ENCODE measurements at places on chromosomes 3 and 15. TPM values are rescaled to one million over a fixed set of nuclear protein-coding genes. Genes with fewer than 3 reads are reported as not detected.

Gene TOP2B
- 77.0 TPM for total RNA-seq

DNA sequence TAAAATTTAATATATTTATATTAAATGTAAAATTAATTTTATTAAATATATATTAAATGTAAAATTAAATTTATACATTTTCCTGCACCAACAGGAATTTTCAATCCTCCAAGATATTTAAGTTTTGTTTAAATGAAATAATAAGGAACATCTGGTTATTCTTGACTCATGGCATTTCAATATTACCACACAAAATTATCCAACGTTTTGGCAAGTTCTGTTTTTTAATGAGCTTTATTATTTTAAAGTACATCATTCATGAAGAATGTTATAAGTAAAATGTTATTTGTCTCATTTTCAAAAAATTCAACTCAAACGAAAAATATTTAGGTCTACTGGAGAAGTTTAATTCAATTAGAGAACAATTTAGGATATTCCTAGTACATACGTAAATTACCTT, 811.4 kb downstream of the NAALADL2 start:
- no peak overlapping the region for H3K27ac ChIP-seq
- no peaks in the 10 kb centered on the region for H3K36me3 ChIP-seq
- 0 out of 2 replicates have a peak, but pooled peaks cover 4% of the 10 kb centered on the region for H3K4me1 ChIP-seq

Gene GANC
- total RNA-seq = 19.7 TPM

GRCh38 chr3:18870074-18870640, 278.2 kb upstream of the KCNH8 start:
- no peaks in the 10 kb centered on the region for H3K27me3 ChIP-seq
- no peak overlapping the region for H3K27ac ChIP-seq
- H3K4me1 ChIP-seq = no peaks in the 10 kb centered on the region
- DNase-seq = no peak

- H3K27me3 ChIP-seq = no peaks in the 10 kb centered on the region
- H3K4me3 ChIP-seq = no peak overlapping the region
- no peak for DNase-seq
- H3K36me3 ChIP-seq = peaks cover 31% of the 10 kb centered on the region
- no peak overlapping the region for H3K27ac ChIP-seq
Observed at GRCh38 chr3:194475978-194476377, 10.8 kb downstream of the ATP13A3 start.

Gene TMC3
- not detected for total RNA-seq

GRCh38 chr3:43616034-43616433, 5.8 kb downstream of the ANO10 start:
- no peak overlapping the region for H3K27ac ChIP-seq
- H3K27me3 ChIP-seq = no peaks in the 10 kb centered on the region
- 0 out of 2 replicates have a peak, but pooled peaks cover 3% of the 10 kb centered on the region for H3K4me1 ChIP-seq
- no peaks in the 10 kb centered on the region for H3K36me3 ChIP-seq
- no peak for DNase-seq
- no peak overlapping the region for H3K4me3 ChIP-seq

GRCh38 chr3:175310046-175310445, 450.9 kb downstream of the NAALADL2 start:
- H3K27ac ChIP-seq = no peak overlapping the region
- no peaks in the 10 kb centered on the region for H3K27me3 ChIP-seq
- no peak for DNase-seq

DNA sequence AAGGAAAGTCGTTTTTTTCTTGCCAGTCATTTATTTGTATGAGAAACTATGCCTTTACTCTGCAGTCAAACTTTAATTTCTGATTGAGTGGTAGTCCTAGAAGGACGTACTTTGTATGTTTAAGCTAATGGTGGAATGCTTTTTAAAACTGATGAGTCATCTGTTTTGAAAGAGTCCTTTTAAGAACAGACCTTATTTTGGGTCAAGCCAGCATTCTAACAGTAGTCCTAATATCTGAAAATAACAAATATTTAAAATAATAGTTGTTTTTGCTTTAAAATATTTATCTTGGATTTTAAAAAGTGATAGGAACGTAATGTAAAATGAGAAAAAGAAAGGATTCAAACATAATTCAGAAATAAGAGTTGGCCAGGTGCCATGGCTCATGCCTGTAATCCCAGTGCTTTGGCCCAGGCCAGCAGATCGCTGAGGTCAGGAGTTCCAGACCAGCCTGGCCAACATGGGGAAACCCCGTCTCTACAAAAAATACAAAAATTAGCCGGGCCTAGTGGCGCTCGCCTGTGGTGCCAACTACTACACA, 1.3 kb upstream of the LRRC58 start:
- H3K36me3 ChIP-seq = peaks cover 6% of the 10 kb centered on the region
- no peak overlapping the region for H3K27ac ChIP-seq
- DNase-seq = no peak
- no peaks in the 10 kb centered on the region for H3K27me3 ChIP-seq

Gene BSN
- total RNA-seq = not detected

- H3K4me3 ChIP-seq = no peak overlapping the region
- H3K27me3 ChIP-seq = no peaks in the 10 kb centered on the region
- no peaks in the 10 kb centered on the region for H3K36me3 ChIP-seq
- H3K27ac ChIP-seq = no peak overlapping the region
- DNase-seq = no peak
Observed at GRCh38 chr15:68646156-68646555, 67.4 kb downstream of the CORO2B start.

DNA sequence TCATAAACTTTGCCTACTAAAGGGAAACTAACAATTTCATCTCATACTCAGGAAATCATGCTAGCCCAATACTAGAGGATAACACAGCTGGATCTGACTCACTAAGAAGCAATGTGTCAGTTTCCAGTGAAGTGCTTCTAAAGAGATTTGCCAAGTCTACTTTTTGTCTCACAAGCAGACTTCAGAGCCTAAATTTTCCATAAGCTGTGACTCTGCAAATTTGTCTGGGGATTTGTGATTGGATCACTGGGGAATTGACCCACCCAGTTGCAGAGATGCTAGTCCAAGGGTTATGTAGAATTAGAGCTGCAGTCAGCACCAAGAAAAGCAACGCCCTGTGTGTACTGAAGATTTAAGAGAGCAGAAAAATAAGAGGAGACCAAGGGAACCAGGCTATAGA, 647.1 kb downstream of the NTRK3 start:
- peaks cover 26% of the 10 kb centered on the region for H3K4me1 ChIP-seq
- no peak overlapping the region for H3K4me3 ChIP-seq
- no peaks in the 10 kb centered on the region for H3K27me3 ChIP-seq
- peak overlapping the region; percentile 63 for H3K27ac ChIP-seq

Gene ZCWPW2
- total RNA-seq = 0.79 TPM

DNA sequence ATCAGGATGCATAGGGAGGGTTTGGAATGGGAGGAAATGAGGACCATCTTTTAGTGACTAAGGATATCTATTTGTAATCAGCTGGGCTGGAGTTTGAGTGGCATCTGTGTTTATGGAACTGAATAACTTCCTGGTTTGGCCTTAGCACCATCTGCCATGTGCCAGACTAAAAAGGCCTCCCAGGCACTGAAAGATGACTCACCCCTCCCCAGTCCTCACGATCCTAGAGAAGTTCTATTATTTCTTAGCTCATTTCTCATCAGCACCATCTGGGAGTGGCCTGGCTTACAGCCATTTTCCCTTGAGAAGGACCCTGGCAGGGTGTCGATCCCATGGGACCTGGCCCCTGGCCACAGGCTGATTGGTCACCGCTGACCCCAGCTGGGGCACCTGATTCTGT, 23.9 kb upstream of the CTXND1 start:
- no peak overlapping the region for H3K4me3 ChIP-seq
- H3K36me3 ChIP-seq = no peaks in the 10 kb centered on the region
- H3K27ac ChIP-seq = no peak overlapping the region
- no peaks in the 10 kb centered on the region for H3K4me1 ChIP-seq
- DNase-seq = peak; percentile 14

- H3K4me3 ChIP-seq = no peak overlapping the region
- DNase-seq = peak; percentile 93
- no peaks in the 10 kb centered on the region for H3K27me3 ChIP-seq
- peak overlapping the region; percentile 97 for H3K27ac ChIP-seq
Observed at GRCh38 chr3:55189359-55189801, 261.5 kb upstream of the LRTM1 start.

GRCh38 chr3:46863261-46863782, at the start of gene MYL3:
MYL3 (minus strand) TSS chr3:46863444; CDS start chr3:46863390, 54 bp downstream.
- H3K4me1 ChIP-seq = no peaks in the 10 kb centered on the region
- no peak for DNase-seq
- H3K27me3 ChIP-seq = no peaks in the 10 kb centered on the region
- no peak within 1 kb of the TSS for H3K4me3 ChIP-seq

Gene UROC1
- not detected for total RNA-seq

DNA sequence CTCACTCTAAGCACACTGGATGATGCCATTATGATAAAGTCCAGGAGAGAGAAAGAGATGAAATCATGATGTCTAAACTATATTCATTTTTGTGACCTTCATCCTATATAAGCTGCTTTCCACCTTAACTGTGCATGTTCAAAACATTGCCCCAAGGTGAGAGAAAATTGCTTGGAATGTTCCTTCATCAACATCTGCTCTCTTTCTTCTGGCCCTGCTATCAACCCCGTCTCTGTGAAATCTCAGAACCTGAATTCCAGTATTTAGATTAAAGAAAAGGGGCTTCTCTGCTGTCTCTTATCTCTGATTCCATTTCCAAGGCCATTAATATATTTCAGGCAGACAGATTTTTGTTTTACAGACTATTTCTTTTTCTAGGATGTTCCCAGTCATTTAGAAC, 47.3 kb upstream of the PHLDB2 start:
- no peak for DNase-seq
- no peaks in the 10 kb centered on the region for H3K27me3 ChIP-seq
- H3K36me3 ChIP-seq = no peaks in the 10 kb centered on the region
- H3K4me3 ChIP-seq = no peak overlapping the region
- peak overlapping the region; percentile 52 for H3K27ac ChIP-seq

Gene ROPN1
- total RNA-seq = not detected

Gene ABCC5
- total RNA-seq = 9.6 TPM

DNA sequence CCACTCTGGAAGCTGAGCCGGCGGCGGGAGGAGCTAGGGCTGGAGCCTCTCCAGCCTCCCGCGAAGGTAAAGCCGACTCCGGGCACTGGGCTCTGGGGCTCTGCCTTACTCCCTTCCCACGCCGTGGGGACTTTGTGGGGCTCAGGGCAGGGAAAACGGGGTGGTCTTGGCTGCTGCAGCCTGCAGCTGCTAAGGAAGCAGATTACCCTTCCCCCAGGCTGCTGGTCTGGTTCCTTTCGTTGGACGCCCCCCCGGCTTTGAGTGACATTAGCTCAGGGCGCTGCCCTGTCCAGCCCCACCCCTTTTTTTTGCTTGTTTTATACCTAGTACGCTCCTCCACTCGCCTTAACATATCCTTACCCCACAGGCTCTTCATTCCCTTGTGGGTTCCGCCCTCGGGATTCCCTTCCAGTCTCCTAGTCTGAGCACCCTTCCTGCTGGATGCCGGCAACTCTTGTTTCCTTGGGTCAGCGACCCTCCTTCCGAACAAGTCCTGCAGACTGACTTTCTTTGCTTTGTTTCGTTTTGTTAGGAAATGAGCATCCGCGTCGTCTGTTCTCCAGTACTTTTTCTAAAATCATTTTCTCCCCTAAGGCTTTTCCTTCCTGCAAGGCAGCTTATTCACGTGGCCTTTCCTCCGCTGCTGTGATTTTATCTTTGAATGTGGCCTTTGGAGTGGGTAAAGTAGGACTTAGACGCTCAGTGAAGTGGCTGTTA, 551 bp downstream of the DNAJC13 start:
- peak overlapping the region; percentile 91 for H3K4me3 ChIP-seq
- peaks cover 31% of the 10 kb centered on the region for H3K36me3 ChIP-seq
- H3K4me1 ChIP-seq = peaks cover 24% of the 10 kb centered on the region
- peak; percentile 81 for DNase-seq

Gene XCR1
- total RNA-seq = not detected

Gene PLSCR2
- not detected for total RNA-seq

DNA sequence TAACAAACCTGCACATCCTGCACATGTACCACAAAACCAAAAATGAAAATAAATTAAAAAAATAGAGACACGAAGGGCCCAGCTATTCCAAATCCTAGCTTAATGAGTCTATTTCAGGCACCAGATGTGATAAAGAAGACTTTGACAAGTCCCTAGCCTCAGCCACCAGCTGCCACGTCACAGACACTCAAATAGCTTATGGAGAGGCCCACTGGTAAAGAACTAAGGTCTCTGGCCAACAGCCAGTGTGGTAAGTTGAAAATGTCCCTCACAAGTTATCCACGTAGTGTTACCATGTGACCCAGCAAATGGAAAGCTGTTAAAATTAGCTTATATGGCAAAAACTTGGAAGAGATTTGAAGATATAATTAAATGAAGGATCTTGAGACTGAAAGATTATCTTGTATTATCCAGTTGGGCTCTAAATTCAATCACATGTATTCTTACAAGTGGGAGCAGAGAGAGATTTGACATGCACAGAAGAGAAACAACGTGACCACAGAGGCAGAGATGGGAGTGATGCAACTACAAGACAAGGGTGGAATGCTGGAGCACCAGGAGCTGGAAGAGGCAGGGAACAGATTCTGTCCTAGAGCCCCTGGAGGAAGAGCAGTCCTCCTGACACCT, 10.9 kb downstream of the ACSBG1 start:
- DNase-seq = no peak
- no peaks in the 10 kb centered on the region for H3K4me1 ChIP-seq
- no peak overlapping the region for H3K4me3 ChIP-seq
- H3K27me3 ChIP-seq = no peaks in the 10 kb centered on the region

- no peak overlapping the region for H3K27ac ChIP-seq
- DNase-seq = no peak
- H3K27me3 ChIP-seq = no peaks in the 10 kb centered on the region
- H3K4me3 ChIP-seq = no peak overlapping the region
Observed at GRCh38 chr15:27824841-27825422, 274.2 kb downstream of the OCA2 start.

GRCh38 chr3:39755100-39755499, 54.3 kb upstream of the MYRIP start:
- no peak for DNase-seq
- no peaks in the 10 kb centered on the region for H3K36me3 ChIP-seq
- no peaks in the 10 kb centered on the region for H3K4me1 ChIP-seq
- H3K27me3 ChIP-seq = no peaks in the 10 kb centered on the region
- H3K27ac ChIP-seq = no peak overlapping the region

- H3K27me3 ChIP-seq = no peaks in the 10 kb centered on the region
- peaks cover 22% of the 10 kb centered on the region for H3K36me3 ChIP-seq
- peak overlapping the region; percentile 79 for H3K27ac ChIP-seq
- no peak overlapping the region for H3K4me3 ChIP-seq
Observed at GRCh38 chr3:188348435-188349244, 194.7 kb downstream of the LPP start.

DNA sequence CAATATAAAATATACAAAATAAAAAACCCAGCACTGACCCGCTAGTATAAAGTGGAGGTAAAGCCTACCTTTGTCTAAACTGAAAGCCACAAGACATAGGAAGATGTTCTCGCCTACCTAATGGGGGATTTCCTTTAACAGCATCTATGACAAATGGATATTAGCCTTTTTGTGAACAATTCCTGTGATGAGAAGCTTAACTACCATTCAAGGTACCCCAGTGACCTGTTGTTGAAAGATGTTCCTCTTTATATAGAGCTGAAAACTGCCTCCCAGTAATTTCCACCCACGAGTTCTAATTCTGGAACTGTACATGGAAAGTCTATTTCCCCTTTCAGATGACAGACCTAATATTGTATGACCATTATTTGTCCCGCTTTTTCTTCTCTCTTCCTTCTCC, 109.8 kb upstream of the RASGRP1 start:
- H3K4me1 ChIP-seq = no peaks in the 10 kb centered on the region
- no peaks in the 10 kb centered on the region for H3K36me3 ChIP-seq
- H3K27ac ChIP-seq = no peak overlapping the region

Gene ACTRT3
- 2.2 TPM for total RNA-seq

Gene VWA5B2
- not detected for total RNA-seq

Gene PCSK6
- 0.44 TPM for total RNA-seq

- H3K36me3 ChIP-seq = no peaks in the 10 kb centered on the region
- H3K4me3 ChIP-seq = no peak overlapping the region
- H3K27me3 ChIP-seq = no peaks in the 10 kb centered on the region
- H3K27ac ChIP-seq = no peak overlapping the region
Observed at GRCh38 chr3:105065895-105066839, 300.5 kb upstream of the ALCAM start.

Measured in SJSA1 (cell line).